ENCODE measurements at places on chromosomes 5 and 9.

DNA sequence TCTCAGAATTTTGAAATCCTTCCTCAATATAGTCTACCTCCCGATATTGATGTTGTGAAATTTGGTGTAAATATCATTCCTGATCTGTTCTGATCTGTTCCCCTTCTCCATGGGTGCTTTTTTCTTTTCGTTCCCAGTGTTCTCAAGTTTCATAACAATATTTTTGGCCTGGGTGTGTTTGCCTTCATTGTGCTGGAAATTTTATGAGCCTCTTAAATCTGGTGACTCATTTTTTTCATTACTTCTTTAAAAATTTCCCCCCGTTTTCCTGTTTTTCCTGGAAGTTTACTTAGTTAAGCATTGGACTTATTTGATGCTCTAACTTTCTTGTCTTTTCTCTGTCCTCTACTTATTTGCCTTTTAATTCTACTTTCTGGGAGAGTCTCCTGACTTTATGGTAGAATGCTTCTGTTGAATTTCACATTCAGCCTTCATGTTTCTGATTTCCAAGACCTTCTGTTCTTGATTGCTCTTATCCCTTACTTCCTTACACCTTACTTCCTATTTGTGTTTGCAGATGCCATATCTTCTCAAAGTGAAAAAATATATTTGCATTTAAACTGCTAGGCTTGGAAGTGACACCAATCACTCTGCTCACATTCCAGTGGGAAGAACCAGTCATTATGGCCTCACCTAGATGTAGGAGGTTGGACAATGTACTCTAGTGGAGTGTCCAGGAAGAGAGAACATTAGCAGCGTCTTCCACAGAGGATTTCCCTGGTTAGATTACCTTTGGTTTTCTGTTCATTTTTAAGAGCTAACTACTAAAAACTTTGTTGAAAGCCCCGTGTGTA lies 441.9 kb downstream of the ARHGEF28 start:
- DNase-seq, result no peak

GRCh38 chr5:122192497-122193496 lies 63.5 kb downstream of the ZNF474 start:
- no peak for DNase-seq

DNA sequence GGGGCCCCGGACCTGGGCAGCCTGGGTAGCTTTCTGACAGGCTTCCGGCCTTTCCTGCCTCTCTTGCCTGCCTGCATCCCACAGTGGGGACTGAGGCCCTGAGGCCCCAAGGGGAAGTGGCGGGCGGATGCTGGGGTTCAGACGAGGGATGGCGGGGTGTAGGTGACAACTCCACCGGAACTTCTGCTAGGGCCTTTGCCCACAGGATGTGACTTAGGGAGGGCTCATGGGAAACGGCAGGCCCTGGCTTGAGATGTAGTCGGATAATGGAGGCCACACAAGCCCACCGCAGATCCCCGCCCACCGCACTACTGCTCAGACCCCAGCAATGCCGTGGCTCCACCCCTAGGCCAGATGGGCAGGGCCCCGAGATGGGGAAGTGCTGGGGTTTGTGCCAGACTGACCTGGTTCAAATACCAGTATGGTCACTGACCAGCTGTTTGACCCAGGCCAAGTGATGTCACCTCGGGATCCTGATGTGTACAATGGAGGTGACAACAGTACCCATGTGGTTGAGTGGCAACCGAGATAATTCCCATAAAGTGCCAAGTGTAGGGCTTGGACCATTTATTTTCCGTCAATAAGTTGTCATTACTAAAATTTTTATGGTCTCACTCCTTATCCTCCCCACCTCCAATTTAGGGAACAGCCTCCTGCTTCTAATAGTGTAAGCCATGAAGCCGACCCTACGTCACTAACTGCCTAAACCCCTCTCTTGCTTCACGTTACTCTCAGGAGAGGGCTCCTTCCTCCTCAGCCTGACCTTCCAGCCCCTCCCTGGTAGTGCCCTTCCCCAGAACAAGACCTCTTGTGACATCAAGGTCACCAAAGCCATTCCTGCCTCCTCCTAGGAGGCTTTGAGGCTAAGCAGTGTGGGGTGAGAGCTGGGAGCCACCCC lies 2.5 kb upstream of the CDK9 start:
- no peak for DNase-seq

GRCh38 chr9:79403495-79403894 lies 168.3 kb upstream of the TLE4 start:
- no peak for DNase-seq

DNA sequence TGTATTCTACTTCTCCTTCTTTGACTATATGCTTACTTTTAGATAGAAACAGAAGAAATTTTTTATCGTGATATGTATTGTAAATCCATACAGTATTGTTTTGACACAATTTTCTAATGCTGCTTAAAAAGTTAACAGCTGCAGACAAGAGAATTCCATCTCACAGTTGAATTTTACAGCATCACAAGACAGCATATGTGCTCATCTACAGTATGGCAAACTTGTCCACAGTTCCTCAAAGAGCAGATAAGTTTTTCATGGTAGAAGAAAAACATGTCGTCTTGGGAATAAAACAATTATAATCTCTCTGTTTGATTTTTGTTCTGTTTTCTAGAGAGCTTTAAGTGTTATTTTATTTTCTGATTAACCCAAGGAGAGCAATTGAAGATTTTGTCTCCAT lies 438.5 kb upstream of the NUDT12 start:
- no peak for DNase-seq

DNA sequence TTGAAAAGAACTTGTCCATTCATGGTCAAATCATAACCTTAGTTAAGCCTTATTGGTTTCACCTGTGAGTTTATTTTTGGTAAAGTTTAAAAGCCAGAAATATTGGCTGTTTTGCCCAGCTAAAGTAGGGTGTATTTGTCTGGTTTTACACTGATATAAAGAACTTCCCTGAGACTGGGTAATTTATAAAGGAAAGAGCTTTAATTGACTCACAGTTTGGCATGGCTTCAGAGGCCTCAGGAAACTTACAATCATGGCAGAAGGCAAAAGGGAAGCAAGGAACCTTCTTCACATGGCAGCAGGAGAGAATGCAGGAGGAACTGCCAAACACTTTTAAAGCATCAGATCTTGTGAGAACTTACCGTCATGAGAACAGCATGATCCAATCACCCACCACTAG lies 55.3 kb downstream of the JAKMIP2 start:
- no peak for DNase-seq

- no peak for DNase-seq
Measured at GRCh38 chr9:124960409-124960752, 19.5 kb upstream of the GOLGA1 start.

DNA sequence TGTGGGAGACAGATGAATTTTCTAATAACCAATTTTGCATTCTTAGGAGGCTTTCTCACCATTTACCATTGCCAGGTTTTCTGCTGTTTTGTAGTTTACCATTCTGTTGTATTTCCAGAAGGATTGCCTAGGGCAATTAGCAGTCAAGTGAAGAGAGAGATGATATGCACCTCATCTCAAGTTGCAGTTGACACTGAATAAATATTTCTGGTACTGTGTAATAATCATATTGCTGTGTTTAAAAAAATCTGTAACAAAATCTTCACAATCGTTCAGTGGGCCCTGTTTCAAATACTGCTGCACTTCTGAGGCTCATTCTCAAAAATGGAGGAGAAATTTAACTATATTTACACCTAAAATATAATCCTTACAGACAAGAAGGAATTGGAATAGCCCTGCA lies 706.1 kb upstream of the PTPRD start:
- no peak for DNase-seq

DNA sequence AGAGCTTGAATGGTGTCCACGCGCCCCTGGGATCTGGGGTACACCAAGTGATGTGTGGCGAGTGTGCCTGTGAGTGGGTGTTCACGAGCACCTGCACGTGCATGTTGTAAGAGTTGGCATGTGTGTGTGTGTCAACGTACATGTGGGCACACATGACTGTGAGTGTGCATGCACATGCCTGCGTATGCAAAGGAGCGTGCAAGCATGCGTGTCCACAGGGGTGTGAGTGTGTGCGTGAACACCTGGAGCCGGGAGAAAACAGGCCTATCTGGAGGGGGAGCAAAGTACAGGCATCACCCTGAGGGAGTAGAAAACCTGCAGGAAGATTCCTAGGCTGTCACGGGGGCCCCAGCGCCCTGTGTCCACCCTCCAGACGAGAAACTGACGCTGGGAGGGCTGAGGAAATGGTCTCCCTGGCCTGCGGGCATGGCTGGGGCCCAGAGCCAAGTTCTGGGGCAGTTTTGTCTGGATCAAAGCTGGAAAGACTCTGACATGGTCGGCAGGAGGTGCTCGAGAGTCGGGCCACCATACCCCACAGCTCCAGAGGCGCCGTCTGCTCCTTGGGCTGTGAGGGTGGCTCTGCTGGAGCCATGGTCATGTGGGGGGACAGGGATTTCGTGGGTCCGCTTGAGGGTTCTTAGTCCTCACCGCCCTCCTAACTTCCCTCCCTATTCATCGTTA lies 31.8 kb downstream of the PTGES start:
- no peak for DNase-seq

- no peak for DNase-seq
Measured at GRCh38 chr9:2839040-2839439, 4.9 kb downstream of the PUM3 start.

- DNase-seq, result no peak
Measured at GRCh38 chr9:28056466-28056865, 483.2 kb upstream of the C9orf72 start.

- no peak for DNase-seq
Measured at GRCh38 chr5:40838086-40838485, 3.1 kb upstream of the RPL37 start.

DNA sequence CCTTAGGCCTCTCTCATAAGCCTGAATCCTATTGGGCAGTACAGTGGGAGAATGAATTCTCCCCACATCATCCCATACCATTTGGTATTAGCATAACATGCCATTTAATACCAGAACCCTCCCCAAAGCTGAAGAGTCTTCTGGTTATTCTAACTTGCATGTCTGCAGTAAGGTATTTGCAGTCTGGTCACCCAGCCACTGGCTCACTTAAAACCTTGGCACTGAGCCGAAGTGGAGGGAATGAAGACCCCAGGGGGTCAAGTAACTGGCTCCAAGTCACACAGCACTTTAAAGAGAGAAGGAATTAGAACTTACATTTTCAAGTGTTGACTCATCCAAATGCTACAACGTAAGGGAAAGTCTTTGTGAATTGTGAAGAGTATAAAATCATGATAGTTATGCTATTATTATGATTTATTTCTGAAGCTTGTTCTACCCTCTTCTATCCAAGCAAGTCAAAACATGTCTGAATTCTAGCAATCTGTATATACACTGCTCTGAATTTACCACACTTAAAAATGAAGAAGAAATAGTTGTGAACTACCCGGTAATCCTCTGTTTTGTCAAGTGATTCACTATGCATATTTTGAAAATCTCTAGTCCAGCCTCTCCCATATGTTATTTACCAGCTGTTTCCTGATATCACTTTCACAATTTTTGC lies 28.5 kb downstream of the GLRA1 start:
- DNase-seq, result no peak

GRCh38 chr5:158064334-158065123 lies 205.6 kb upstream of the CLINT1 start:
- no peak for DNase-seq

GRCh38 chr5:149605998-149606724 lies 24.9 kb downstream of the ARHGEF37 start:
- DNase-seq, result no peak

- DNase-seq, result peak; percentile 1
Measured at GRCh38 chr9:124551472-124552272, 44.5 kb upstream of the NR5A1 start.

DNA sequence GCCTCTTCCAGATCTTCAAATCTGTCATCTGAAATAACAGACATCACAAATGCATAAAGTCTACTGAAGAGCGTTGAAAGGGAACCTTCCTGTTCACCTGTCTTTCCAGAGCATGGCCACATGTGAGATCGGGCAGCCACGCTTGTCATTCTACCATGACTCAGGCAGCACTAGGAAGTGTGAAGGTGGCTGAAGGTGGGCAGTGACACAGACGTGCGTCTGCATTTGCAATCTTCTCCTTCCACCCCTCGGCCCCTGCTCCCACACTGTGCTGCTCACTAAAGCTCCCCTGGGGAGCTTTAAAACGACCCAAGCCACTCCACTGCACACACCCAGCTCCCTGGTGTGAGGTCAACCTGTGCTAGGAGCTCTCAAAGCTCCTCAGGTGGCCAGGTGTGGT lies 2.5 kb downstream of the ENTR1 start:
- no peak for DNase-seq

GRCh38 chr5:71573591-71573990 lies 13.5 kb upstream of the MCCC2 start:
- DNase-seq, result no peak

- no peak for DNase-seq
Measured at GRCh38 chr5:133366438-133366837, 245.9 kb downstream of the FSTL4 start.

DNA sequence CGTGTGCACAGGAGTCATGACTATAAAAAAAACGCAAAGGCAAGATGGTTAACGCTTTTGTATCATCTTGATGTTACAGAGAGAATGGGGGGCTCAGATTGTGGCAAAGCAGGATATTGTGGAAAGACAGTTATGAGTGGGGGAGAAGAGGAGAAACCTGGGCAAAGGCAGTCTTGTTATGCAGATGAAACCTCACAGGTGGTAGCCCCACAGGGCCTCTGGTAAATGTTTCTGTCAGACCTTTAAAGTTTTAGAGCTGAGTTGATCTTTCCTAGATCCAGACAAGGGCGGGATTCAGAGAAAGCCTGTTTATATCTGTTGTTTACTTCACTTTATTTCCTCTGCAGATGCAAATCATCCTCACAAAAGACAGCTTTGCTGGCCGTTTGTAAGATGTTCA lies 55.2 kb downstream of the C9orf85 start:
- DNase-seq, result no peak

DNA sequence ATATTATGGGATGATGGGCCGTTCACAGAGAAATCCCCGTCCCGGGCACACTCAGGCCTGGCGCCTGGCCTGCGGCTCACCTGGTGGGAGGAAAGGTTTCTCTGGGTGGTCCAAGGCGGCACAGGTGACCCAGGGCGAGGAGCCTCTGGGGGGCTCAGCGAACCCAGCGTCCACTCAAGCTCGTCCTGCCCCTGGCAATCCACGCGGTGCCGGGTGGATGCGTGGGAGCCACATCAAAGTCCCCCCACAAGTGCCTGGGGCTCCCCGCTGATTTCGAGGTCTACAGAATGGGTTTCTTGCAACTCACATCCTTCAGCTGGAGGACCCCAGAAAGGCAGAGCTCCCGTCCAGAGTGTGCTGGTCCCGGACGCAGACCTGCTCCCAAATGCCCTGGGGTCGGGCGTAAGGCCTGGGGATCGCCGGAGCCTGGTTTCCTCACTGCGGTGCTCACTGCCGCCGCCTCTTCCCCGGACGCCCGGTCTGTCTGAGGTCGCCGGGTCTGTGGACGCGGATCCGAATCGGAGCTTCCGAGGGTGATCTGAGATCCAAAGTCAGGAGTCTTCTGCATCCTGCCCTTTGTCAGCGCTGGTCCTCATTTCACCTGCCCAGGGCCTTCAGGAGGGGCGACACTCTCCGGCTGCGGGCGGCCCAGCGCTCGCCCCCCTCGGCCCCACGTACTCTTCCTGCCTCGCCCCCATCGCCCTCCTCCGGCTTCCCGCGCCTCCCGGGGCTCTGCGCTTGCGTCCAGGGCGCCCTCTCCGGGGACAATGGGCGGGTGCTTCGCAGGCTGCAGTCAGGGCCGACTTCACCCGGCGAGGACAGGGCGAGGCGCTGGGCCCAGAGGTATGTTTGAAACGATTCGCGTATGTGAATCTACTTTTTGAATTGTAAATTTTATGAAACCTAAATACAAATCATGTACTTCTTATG lies 20.0 kb upstream of the RUFY1 start:
- DNase-seq, result peak; percentile 63

- DNase-seq, result no peak
Measured at GRCh38 chr9:27933210-27934025, 360.1 kb upstream of the C9orf72 start.

GRCh38 chr5:171906066-171906570 lies 100.3 kb downstream of the FBXW11 start:
- no peak for DNase-seq

- DNase-seq, result no peak
Measured at GRCh38 chr5:149063017-149063687, at the start of gene SH3TC2. Gene SH3TC2 (minus strand): TSS chr5:149063062. CDS start chr5:149063022, 40 bp downstream.

All from stimulated activated CD4-positive, alpha-beta T cell treated with anti-CD3 and anti-CD28 coated beads, Interleukin-1b, Interleukin-23, amount 100 ng/mL, for 4 hours (primary cell).